ENCODE measurements at places on chromosomes 5 and 9. TPM values are rescaled to one million over a fixed set of nuclear protein-coding genes. Genes with fewer than 3 reads are reported as not detected.

DNA sequence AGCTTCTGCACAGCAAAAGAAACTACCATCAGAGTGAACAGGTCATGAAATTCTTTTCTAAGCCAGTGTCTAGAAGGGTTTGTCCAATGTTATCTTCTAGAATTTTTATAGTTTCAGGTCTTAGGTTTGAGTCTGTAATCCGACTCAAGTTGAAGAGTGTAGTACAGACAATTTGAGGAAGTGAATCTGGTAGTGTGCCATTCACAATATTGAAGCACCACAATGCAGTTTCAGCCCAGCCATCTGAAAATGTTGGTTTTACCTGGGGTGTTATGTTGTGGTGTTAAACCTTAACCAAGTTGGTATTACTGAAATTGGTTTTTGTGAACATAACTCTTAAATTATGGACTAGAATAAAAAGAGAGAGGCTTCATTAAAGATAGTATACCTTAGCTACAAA is 77.2 kb downstream of the ADAMTS16 start:
- DNase-seq: no peak

- DNase-seq: no peak
Observed at GRCh38 chr5:95564450-95564849, 9.5 kb downstream of the ARSK start.

DNA sequence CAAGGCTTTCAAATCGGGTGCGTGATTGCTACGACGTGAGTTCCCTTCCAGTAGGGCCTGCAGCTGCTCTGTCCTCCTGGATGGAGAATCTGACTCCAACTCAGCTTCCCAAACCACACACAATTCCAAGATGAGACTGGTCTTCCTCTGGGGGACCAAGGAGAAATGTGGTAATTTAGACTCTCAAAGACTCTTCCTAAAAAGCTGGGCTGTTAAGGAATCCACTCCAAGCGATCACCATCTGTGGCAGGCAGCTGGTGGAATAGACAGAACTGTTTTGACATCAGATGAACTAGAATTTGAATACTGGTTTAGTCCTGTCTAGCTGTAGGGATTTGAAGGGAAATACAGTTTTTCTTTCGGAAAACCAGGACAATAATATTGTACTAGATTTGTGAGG is 130.7 kb upstream of the KLF4 start:
- DNase-seq: no peak

DNA sequence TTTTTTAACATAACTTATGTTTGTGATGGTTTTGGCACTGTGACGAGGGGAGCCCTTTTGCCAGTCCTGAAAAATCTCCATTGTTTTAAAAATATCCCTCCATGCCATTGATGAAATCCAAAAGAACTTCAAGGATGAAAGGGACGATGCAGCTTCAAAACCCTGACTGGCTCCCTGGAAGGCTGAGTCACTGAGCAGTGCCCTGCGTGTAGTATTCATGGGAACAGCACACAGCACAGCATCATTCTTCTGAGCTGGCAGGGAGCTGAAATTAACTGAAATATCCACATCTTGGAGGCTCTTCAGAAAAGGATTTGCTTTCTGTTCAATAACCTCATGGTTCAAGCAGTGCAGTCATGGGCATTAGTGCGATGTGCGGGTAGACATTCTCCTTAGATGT is 29.7 kb downstream of the PDE4D start:
- no peak for DNase-seq

DNA sequence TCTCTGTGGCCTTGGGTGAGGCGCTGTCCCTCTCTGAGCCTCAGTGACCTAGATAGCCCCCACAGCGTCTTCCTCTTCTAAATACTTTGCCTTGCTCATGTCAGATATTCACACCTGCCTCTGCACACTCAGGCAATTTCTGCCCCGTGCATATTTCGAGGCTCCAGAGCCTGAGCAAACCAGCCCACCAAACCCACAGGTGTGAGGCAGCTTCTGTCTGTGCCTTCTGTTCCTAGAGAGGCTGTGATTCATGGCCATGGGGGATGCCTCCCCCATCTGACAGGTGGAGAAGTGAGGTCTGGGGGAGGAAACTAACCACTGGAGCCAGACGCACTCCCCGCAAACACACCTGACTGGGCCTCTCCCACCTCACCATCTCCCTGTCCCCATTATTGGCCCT is 42.7 kb upstream of the CPLX2 start:
- DNase-seq: no peak

DNA sequence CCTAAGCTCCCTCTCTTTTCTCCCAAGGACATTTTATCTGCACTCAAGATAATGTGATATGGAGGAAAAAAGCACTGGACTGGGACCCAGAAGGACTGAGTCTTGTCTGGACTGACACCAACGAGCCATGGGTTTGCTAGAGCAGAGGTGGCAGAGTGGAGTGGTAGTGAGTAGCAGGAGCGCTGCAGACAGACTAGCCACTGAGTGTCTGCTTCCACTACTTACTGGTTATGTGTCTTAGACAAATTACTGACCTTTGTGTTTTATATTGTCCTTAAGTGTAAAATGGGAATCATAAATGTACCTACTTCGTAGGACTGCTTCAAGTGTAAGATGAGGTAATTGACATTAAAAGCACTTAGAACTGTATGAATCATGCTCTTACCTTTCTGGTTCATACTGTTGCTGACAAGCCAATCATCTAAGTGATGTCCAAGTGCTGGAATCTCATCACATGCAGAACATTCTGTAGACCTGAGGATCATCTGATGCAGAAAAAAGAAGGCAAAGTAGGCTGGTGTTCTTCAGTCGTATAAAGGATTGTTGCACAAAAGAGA is 12.5 kb upstream of the PRLR start:
- no peak for DNase-seq

GRCh38 chr9:5832071-5832537 is 813 bp downstream of the ERMP1 start:
- DNase-seq: no peak

GRCh38 chr5:1212881-1213280 is 11.5 kb downstream of the SLC6A19 start:
- no peak for DNase-seq

- no peak for DNase-seq
Observed at GRCh38 chr9:106643211-106643930, 219.6 kb upstream of the ZNF462 start.

DNA sequence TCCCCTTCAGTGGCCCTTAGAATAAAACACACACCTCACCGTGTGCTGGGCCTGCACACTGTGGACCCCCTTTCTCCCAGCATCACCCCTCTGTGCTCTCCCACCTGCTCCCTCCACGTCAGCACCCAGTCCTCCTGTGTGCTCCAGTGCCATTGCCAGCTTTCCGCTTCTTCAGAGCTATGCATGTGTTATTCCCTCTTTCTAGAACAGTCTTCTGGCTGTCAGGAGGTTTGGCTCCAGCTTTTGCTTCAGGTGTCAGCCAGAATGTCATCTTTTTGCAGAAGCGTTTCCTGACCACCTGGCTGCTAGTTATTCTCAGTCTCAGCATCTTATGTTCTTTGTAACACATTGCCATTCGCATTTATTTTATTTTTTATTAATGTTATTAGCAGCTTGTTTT is 119.7 kb downstream of the TLE4 start:
- no peak for DNase-seq

- DNase-seq: no peak
Observed at GRCh38 chr9:100033877-100034551, 64.8 kb downstream of the ERP44 start.

DNA sequence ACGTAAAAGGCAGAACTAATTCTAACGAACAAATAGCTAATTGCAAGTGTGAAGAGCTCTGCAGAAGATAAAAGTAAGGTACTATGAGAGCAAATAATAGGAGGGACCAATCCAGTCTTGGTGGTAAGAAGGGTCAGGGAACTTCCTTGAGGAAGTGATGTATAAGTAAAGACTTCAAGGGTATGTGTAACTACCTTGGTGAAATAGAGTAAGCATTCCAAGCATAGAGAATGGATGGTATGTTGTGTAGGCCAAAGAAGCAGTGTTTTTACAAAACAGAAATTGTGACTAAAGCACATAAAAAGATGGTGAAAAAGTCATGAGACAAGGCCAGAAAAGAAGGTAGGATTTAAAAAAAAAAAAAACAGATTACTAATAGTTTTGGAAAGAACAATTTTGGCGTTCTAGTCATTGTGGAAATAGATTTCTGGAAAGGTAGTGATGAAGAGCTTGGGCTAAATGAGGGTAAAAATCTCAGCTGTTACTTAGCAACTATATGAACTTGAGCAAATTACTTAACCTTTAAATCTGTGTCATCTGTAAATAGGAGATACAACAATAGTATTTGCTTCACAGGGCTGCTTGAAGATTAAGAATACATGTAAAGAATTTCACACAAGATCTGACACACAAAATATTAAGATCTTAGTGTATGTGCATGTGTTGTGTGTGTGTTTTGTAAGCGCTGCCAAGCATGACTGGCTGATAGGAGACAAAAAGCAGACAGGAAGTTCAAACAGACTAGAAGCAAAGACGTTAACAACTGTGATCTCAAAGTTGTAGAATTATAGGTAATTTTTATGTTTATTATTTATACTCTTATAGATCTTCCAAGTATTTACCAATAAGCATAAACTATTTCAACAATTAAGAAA is 73.5 kb downstream of the NR6A1 start:
- DNase-seq: no peak

DNA sequence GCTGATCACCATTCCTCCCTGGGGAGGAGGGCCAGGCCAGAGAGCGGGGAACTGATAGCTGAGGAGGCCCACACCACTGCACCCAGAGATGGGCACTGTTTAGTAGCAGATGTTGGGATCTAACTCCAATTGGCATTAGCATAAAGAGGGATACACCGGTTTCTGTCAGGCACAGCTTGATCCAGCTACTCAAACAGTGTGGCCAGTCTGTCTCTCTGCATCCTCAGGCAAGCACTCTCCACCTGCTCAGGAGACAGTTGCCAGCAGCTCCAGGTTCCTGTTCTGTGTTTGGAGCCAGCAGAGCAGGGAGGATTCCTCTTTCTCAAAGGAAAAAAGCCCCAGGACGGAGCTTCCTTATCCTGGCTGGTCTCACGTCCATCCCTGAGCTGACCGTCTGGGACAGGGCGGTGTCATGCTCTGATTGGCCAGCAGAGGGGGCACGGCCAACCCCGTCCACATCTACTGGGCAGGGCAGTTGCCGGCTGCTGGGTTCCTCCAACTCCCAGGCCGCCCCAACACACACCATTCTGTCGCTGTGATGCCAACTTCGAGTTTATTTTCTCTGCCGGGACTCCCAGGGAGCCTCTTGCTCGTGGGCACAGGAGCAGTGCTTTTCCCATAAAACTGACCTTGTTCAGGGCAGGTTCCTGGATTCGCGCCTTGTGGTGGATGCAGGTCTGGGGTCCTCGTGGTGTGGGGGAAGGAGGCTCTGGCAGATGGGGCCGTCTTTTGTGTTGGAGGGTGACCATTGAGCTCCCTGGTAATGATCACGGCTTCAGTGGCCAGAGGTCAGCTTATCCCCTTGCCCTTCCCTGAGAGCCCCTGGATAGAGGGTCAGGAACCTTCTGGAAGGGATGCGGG is 47.9 kb downstream of the COL5A1 start:
- DNase-seq: peak; percentile 29

Gene FAM151B
- 1.2 TPM for total RNA-seq

Gene FCN2
- total RNA-seq: not detected

Gene GLDC
- 4.9 TPM for total RNA-seq

Gene ROR2
- total RNA-seq: 15.7 TPM
